ENCODE measurements at places on chromosomes 2 and 18.
A peak's percentile ranks its signal among the peaks of the same experiment; 100 is the strongest.

DNA sequence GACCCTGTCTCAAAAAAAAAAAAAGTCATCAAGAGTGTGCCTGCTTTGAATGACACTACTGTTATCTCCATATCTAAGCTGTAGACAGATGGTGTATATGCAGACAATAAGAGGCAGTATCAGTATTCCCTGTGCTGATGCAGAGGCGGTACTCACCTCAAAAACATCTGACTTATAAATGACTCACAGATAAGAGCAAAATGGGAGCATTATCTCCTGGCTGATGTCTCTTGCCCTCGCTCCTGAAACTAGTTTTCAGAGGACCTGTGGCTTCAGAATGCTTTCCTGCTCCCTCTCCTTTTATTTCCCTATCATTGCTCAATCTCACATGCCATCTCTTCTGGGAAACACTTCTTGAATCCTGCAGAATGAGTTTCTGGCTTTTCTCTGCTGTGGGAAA, 289.6 kb downstream of the PTPRM start:
- no peak for DNase-seq

DNA sequence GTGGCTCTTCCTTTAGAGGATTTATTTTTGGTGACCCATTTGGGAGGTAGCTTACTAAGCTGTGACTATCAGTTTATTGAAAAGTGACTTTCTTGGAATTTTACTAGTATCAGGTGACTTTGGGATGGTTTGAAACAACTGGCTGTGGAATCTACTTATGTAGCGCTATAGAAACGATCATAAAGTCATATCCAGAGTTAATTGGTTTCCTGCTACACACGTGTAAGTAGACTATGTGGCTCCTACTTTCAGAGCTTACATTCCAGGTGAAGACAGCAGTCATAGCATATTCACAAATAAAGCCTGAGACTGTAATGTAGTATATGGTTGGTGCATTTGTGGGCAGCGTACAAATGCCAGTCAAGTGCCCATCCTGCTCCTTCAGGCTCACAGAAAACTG, 308.9 kb downstream of the ZNF521 start:
- DNase-seq: no peak

GRCh38 chr18:54296062-54296461, 26.7 kb downstream of the POLI start:
- DNase-seq: peak; percentile 45

- no peak for DNase-seq
Observed at GRCh38 chr2:180247658-180248057, 240.6 kb upstream of the CWC22 start.

GRCh38 chr18:1914489-1914888, 656.8 kb downstream of the METTL4 start:
- DNase-seq: peak; percentile 62

DNA sequence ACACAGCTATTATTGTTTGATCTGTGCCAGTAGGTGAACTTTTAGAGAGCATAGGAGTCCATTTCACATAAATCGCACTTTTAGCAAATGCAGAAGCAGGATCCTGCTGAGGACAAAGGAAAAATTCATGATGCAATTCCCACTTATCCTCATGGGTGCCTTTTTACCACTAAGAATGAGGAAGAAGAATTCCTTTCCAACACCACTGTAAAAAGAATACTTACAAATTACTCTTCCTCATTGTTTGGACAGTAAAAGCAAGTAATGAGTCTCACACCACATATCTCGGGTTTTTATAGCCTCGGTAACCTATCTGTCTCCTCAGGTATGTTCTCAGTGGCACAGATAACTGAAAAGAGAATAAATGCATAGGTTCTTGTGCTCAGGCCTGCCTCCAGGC, 238.5 kb downstream of the MTX2 start:
- no peak for DNase-seq
